Activated naive CD8-positive, alpha-beta T cell treated with anti-CD3 and anti-CD28 coated beads for 36 hours (primary cell): ENCODE measurements at places on chromosomes 7 and 10.

- no peak for DNase-seq
Measured at GRCh38 chr7:76182225-76182960, 19.3 kb upstream of the SRRM3 start.

DNA sequence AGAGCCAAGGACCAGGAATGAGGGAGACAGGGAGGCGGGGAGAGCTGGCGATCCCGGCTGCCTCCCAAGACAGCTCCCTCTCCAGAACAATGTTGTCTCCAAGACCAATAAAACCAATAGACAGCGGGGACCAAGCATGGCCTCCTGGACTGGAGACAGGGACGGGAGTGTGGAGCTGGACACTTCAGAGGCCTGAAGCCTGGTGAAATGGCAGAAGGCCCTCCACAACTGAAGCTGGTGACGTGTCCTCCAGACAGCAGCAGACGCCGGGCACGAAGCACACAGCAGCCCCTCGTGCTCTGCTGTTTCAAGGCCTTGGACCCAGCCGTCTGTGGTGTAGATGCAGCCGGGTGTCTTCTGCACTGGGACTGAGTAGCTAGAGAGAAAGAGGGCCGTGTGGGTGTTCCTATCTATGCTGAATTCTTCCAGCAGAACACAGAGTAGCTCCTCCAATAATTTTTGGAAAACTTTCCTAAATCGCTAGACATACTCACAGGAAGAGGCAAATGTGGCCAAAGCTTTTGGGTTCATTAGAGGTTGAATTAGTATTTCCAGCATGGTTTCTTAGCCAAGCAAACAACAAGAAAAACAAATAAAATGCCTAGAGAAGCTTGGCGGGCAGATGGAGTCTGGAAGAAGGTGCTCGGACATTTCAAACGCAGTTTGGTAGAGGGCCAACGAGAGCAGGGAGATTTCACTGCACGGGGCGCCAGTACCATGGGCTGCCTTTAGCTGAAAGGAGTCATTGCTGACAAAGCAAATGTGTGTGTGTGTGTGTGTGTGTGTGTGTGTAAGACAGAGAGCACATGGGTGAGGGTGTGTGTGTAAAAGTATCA is 570.4 kb downstream of the TCERG1L start:
- DNase-seq, result no peak

- no peak for DNase-seq
Measured at GRCh38 chr7:83550100-83550499, 98.8 kb downstream of the SEMA3E start.

GRCh38 chr10:8049045-8049864 is 5.2 kb upstream of the GATA3 start:
- DNase-seq, result no peak

DNA sequence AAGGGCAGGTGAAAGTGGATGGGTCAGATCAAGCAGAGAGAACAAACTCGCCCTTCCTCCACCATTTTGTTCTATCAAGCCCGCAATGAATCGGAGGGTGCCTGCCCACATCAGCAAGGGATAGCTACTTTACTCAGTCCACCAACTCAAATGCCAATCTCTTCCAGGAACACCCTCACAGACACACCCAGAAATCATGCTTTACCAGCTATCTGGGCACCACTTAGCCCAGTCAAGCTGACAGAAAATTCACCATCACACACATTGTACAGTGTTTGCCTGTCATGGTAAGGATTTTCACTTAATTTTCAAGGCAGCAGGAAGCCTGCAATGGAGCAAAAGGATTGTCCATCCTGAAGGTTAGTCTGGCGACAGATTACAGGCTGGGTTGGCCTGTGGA is 75.2 kb downstream of the FAM107B start:
- DNase-seq, result no peak

GRCh38 chr10:92278996-92279696 is 11.7 kb downstream of the CPEB3 start:
- no peak for DNase-seq
